ENCODE measurements at places on chromosomes 12 and 14.

GRCh38 chr14:54564071-54564867 lies 2.7 kb upstream of the SAMD4A start:
- no peak for DNase-seq

GRCh38 chr12:9334041-9334692 lies 126.0 kb upstream of the PZP start:
- no peak for DNase-seq

DNA sequence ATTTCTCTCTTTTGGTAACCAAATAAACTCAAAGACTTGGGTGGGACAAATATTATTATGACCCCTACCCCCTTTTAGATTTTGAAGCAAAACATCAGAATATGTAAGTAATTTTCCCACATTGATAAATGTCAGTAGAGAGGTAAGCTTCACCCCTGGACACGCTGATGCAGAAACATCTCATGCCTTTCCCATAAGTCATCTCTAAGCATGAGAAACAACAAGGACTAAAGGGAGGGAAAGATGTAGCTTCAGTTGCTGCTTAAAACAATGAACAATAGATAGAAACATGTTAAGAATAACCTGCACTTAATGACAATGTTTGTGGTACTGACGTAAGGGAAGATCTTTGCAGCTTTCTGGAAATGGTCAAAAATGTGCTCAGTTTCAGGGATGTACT lies 56.3 kb upstream of the SLC8A3 start:
- no peak for DNase-seq

- peak; percentile 77 for DNase-seq
Observed at GRCh38 chr12:50074936-50075807, 10.0 kb upstream of the SMARCD1 start.

- no peak for DNase-seq
Observed at GRCh38 chr12:81187686-81188085, 109.8 kb downstream of the ACSS3 start.

DNA sequence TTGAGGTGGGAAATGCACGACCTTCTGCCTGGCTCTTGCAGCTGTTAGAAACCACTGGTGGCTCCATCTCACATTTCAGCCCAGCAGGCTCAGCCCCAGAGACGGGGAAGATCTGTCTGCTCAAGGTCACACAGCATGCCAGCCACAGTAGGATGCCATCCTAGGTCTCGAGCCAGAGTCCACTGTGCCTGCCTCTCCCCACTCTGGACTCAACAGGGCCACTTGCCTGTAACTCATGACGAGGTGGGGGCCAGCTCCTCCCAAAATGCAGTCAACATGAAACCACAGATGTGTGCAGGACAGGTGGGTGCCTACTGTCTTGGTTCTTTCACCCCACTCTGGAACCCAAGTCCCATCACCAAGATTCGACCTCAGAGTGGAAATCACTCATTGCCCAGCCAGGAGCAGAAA lies 23.2 kb downstream of the BCL11B start:
- no peak for DNase-seq

DNA sequence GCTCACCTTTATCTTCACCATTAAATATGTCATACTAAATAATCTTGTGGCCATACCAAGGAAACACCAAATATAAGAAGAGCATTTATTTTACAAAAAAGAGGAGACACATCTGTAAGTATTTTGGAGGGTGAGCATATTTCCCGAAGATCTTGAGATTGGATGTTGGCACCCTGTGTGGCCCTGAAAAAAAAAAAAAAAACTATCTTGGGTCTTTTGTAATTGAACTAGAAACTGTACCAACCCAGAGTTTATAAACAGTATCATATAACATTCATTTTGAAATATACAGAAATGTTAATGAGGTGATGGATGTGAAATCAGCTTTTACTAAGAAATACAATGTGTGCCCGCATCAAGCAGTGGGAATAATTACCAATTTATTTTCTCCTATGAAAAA lies 104.0 kb upstream of the FRMD6 start:
- no peak for DNase-seq

GRCh38 chr14:70821584-70822529 lies 12.5 kb upstream of the MAP3K9 start:
- DNase-seq = peak; percentile 58

DNA sequence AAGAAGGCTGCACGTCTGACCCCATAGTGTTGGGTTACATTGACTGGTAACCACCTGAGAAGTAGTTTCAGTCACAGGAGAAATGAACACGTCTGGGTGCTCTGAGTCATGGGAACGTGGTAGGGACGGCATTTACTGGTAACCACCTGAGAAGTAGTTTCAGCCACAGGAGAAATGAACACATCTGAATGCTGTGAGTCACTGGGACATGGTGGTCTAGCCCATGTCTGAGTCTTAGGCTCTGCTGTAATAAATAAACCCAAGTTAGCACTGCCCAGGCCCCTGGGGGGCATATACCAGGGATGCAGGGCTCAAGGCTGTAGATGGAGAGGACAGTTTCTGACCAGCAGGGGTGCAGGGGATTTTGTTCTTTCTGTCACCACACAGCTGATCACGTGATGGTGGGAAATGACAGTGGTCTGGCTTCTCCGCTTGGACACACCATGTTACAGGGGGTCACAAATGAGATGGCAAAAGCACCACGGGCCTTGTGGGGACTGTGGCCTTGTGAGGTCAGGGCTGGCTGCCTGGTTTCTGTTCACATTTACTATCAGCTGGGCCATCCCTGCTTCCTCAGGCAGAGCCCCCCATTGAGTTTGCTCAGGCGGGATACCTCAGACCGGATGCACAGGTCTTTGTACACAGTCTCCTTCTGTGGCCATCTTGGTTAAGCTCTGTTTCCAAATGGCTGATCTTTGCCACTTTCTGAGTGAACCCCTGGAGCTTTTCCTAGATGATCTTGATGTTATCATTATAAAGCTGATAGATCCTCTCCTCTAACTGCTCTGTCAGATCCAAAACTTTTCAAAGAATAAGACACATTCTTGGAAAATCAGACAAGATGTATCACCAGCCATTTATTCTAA lies 9.8 kb upstream of the C12orf42 start:
- no peak for DNase-seq

GRCh38 chr12:127414636-127415035 lies 852.3 kb upstream of the TMEM132C start:
- no peak for DNase-seq

DNA sequence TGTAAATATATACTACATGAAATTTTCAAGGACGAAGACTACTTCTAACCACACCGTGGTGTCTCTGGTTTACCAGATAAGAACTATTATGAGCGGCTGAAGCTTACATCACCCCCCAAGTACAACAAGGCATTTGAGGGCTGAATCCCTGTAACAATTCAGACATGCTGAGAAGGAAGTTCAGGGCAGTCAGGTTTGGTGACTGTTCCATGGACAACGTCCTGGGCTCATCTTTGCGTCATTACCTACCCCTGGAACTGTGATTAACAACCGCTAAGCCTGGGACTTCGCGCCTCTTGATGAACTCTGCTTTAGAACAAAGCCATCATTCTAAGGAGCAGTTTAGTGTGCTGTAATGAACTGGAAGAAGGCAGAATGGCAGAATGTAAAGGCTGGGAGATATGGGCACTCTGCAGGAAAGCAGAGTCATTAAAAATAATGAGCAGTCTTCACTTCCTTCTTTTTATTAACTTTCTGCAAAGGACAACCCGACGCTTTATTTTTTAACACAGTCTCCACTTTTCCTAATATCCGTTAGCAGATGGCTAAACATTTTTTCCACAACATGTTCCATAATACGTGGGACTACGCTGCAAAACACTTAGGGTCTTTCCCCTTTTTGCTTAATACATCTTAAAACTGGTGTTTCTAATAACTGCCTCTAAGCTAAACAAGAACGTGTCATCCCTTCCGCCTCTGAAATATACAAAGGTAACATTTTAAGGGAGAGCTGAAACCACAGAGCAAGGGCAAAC lies 263.2 kb downstream of the ADAMTS20 start:
- DNase-seq = no peak

GRCh38 chr12:3164454-3165077 lies 87.4 kb downstream of the TSPAN9 start:
- DNase-seq = no peak

DNA sequence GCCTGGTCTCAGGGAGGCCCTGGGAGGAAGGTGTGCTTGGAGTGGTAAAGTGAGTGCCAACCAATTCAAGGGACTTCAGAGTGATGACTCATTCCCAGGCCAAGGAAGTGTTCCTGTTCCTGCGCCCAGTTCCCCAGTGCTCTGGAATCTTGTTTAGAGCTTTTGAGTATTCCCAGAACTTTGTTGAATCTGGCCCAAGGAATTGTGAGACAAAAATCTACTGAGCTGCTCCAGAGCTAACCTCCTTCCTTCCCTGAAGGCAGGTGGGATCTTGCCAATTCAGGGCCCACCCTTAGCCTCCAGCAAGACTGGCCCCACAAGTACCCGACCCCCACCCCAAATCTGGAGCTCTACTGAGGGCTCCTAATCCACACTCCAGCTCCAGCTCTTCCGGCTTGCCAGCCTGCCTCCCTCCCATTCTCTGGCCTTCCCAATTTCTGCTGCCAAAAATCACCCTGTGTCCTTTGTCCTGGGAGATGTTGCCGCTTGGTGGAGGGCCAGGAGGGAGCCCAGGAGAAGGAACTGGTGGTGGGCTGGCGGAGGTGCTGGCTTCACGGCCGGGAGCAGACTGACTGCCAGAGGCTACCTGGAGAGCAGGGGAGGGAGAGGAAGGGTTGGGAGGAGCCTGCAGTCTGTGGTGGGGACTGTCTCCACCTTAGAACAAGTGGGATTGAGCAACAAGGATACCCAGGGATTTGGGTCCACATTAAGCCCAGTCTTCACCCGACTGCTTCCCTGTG lies 2.0 kb upstream of the ATN1 start:
- DNase-seq = peak; percentile 62

GRCh38 chr14:53167602-53168328 lies 14.6 kb upstream of the DDHD1 start:
- DNase-seq = no peak

DNA sequence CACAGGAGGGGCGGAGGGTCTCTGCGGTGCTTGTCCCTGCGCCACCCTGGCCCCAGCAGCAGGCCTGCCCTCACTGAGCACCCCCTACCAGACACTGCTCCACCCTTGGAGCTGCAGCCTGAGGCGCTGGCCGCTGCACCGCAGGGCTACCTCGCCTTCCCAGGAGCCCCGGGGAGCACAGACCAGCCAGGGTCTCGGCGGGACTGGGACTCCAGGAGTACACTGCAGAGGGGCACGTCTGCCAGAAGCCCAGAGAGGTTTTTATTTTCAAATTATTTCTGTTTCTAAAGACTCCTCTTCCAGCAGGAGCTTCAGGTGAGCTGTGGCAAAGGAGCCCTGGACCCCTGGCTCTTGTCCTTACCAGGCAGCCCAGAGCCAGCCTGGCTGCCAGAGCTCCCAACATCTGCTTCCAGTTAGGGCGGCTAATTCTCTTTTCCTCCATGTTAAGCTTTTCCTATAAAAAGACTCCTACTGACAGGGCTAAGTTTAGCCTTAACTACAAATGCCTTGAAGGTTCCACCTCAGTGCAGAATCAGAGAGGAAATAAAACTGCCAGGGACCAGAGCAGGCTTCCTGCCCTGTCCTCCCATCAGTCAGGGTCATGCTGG lies 26.4 kb downstream of the DEGS2 start:
- DNase-seq = no peak

GRCh38 chr14:67547224-67547780 lies 14.2 kb downstream of the PLEKHH1 start:
- no peak for DNase-seq

GRCh38 chr14:68663385-68664076 lies 129.3 kb downstream of the ZFP36L1 start:
- no peak for DNase-seq

- no peak for DNase-seq
Observed at GRCh38 chr14:95407354-95407753, 87.6 kb upstream of the CLMN start.
